Kidney (tissue), 22 donors: ENCODE measurements at places on chromosomes 7 and 10. TPM values are rescaled to one million over a fixed set of nuclear protein-coding genes. Genes with fewer than 3 reads are reported as not detected.

DNA sequence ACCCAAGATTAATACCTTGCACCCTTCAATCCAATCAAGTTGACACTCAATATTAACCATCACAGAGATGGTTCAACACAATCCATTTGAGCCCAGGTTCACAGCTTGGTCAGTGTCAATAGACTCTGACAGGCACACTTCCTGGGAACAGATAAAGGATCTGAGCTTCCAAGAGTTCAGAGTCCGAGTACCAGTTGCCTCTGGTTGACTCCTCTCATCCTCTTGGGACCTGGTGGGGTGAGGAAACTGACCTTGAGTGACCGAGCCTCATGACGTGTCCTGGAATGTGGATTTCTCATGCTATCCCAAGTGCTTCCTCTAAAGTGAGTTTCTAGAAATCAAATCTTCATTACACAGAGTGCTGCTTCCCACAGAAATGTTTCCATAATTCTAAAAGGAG, 162.0 kb downstream of the CYP26A1 start:
- DNase-seq, result no peak

SEMA3E gene
- polyA plus RNA-seq, result 0.15 TPM

GRCh38 chr7:157782041-157782440, 445.2 kb downstream of the DNAJB6 start:
- DNase-seq, result no peak

DNA sequence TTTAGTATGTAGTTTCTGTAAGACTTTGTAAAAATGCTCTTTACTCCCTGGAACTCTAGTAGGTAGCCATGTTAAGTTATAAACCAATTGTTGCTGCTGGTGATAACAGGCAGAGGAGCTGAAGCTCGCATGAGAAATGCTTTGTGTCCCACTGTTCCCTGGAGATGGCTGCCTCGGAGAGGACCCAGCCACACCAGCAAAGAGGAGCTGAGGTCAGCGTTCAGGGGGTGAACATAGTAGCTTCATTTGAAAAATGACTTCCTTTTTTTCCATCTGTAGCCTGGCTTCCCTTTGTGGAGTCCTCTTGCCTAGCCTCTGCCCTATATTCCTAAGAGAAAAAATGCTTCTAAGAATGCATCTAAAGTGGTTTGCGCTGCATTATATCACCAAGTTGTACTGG, 20.3 kb downstream of the CELF2 start:
- no peak for DNase-seq

TBX20 gene
- not detected for polyA plus RNA-seq

- DNase-seq, result no peak
Observed at GRCh38 chr10:35533565-35533964, 71.6 kb upstream of the GJD4 start.

DNA sequence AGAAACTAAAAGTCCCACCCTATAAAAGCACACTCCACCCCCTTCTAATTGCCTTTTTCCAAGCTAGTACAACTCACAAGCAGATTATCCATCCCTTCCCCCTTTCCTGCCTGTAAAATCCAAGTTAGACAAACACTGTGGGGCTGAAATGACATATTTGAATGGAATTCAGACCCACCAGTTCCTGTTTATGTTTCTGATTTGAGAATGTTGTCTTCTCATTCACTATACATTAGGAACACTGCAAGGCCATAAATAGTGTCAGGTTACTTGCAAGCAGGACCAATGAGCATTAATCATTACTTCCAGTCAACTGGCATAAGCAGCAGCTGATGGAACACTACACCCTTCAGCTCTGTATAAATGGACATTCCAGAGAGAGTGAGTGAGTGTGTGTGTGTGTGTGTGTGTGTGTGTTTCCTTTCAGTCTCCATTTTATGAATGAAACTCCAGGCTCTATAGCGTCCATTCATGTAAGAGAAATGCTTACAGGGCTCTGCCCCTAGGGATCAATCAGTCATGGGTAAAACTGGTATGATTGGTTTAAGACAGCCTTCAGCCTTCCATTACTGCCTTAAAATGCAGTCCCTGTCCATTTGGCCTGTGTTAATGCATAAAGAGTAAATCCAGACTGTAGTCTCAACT, 69.3 kb downstream of the ETV1 start:
- DNase-seq, result no peak

PUS7 gene
- 2.6 TPM for polyA plus RNA-seq

- DNase-seq, result no peak
Observed at GRCh38 chr10:110425684-110426293, 71.9 kb upstream of the DUSP5 start.

TMEM178B gene
- 0.58 TPM for polyA plus RNA-seq
